Stimulated activated CD8-positive, alpha-beta memory T cell treated with anti-CD3 and anti-CD28 coated beads, Interleukin-4, amount 100 ng/mL, for 48 hours (primary cell): ENCODE measurements at places on chromosomes 13 and 19.

DNA sequence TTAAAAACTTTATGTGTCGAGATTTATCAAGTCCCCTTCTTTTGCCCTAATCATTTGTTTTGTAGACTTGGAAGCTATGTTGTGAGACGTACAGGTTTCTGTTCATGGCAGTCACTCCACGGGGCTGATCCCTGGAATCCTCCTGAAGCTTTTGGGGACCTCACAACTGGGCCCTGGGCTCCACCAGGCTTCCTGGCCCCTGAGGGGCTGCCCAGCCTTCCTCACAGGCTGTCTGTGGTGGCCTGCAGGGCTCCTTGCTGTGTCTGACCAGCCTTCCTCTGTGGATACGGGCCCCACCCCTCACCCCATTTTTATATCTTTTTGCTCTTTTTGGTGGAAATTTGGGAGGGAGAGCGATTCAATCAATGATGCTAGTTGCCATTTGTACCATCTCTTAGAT is 38.1 kb downstream of the CHST8 start:
- no peak for DNase-seq

DNA sequence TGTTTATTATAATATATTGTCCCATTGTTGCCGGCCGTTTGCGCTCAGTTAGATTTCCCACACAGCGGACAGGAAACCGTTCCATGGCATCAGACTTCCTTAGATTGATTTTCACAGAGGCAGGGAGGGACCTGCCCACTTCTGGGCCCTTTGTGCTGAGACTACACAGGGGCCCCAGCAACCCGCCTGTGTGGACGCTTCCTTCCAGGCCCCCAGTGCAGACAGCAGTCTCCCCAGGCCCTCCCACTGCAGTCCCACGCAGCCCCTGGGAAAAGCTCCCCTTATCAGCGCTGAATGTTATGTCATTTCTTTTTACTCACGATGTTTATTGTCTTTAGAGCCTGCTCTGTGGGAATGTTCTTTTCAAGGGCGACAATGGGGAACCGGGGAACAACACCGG is 351.7 kb upstream of the ARGLU1 start:
- DNase-seq: no peak

DNA sequence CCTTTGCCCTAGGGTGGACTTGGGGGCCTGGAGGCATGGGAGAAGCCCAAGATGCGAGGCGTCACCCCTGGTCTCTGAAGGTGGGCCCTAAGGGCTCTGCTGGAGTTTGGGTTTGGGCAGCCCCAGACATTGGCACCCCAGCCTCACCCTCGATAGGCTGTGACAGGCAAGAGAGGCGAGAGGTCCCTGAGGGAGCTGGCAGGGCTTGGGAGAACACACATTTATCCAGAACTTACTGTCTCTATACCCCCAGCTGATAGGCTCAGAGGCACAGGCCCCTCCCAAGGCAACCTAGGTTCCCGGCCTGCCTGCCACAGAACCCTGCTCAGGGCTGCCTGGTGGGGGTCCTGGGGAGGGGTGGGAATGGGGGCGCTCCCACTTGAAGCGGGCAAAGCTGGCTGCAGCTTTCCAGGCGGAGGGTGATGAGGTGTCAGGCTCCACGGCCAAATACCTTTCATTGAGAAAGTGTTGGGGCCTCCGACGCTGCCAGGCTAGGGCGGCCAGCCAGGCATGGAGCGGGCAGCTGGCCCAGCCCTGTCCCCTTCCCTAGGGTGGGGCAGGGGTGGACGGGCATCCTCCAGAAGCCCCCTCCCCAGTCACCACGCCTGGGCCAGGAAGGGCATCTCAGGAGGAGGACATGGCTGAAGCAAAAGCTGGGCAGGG is 9.7 kb downstream of the CILP2 start:
- no peak for DNase-seq

- no peak for DNase-seq
Measured at GRCh38 chr13:108777421-108778420, 148.3 kb downstream of the MYO16 start.

- DNase-seq: no peak
Measured at GRCh38 chr13:105773863-105774538, 761.5 kb downstream of the EFNB2 start.

DNA sequence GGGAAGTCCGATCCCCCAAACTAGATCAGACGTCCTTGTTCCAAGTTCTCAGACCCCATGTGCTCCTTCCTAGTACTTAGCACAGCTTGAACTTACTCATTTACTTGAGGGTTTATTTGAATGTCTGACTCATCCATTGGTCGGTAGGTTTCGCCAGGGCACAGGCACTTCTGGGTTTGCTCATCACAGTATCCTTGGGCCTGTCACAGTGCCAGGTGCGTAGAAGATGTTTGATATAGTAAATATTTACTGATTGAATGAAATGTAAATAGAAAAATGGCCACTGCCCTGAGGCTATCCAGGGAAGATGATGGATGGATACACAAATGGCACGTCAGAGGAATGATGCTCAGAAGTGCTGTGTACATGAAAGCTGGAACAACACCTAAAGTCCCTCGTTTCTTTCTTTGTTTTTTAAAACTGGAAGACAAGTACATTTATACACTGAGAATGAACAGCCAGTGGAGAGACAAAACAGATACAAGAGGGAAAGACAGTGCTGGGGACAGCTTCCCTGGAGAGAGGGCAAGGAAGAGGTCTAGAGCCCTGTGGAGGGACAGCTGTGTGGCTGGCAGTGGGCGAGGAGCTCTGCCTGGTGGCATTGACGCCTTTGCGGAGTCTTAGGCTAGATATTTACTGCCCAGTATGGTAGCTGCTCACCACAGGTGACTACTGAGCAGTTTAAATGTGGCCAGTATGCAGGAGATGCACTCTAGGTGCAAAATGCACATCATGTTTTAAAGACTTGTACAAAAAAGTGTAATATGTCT is 31.2 kb upstream of the KL start:
- DNase-seq: no peak

DNA sequence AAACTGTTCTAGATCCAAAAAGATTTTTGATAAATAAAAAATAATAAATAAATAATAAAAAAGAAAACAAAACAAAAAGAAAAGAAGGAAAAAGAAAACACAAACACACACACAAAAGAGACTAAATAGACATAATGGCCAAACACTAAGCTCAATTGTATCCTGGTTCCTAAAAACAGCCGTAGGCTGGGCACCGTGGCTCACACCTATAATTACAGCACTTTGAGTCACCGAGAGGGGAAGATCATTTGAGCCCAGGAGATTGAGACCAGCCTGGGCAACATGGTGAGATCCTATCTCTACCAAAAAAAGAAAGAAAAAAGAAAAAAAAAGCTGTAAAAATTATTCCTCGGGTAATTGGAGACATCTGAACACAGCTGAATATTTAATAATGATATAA is 8.9 kb downstream of the ETHE1 start:
- DNase-seq: no peak

DNA sequence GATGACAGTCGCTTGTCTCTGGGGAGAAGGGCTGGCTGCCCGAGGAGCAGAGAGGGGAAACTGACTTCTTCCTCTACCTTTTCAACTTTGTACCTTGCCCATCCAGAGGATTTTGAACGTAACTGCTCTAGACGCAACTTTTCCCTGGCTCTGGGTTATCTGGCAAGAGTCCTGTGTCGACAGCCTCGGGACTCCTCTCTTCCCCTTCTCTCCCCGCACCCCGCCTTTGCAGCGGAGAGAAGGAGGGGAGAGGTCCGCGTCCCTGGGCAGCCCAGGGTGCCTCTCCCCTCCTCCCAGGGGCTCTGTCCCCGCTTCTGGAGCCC is 574 bp downstream of the SH3GL1 start:
- peak; percentile 51 for DNase-seq

DNA sequence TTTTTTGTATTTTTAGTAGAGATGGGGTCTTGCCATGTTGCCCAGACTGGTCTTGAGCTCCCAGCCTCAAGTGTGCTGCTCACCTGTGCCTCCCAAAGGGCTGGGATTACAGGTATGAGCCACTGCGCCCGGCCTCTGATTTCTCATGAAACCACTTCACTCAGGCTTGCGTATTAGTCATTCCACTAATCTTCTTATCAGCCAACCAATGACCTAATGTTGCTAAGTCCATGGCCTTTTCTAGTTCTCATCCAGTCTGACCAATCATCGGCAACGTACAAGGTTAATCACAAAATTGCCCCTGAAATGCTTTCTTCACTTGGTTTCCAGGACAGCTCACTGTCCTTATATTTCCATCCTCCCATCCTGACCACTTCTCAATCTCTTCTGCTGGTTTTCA is 605.3 kb upstream of the SLC10A2 start:
- DNase-seq: no peak

DNA sequence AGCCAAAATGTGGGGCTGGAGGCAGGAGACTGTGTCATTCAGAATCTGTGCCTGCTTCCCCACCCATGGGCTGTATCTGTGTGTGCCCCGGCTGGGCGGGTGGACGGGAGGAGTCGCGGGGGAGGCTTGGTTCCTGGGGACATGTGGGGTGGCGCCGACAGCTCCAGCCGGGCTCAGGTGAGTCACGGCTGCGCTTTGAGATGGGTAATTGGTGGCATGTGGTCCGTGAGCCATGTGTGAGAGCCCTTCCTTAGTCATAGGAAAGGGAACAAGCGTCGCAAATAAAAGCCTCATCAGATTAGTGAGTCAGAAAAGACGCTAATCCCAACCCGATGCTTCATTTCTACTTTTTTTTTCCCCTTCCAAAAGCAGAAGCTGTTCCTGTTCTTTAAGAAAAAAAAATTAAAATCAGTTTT is 118.6 kb upstream of the ZNF536 start:
- DNase-seq: no peak

- no peak for DNase-seq
Measured at GRCh38 chr13:110334841-110335490, 27.9 kb downstream of the COL4A2 start.

DNA sequence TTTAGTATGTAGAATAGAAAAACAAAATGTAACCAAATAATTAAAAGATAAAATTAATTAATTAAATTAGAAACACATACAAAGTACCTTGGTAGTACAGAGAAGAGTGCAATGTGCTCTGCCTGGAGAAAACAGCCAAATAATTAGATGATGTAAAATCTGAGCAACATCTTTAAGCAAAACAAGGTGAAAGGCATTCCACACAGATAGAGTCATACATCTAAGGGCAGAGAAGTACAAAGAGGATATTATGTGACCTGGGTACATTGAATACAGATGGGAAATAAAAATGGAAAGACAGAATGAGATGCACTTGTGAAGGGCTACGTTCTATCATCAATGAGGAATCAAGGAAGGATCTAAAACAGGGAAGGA is 25.2 kb upstream of the FNDC3A start:
- DNase-seq: no peak

GRCh38 chr19:4360081-4360569 is 16.8 kb downstream of the MPND start:
- DNase-seq: no peak

DNA sequence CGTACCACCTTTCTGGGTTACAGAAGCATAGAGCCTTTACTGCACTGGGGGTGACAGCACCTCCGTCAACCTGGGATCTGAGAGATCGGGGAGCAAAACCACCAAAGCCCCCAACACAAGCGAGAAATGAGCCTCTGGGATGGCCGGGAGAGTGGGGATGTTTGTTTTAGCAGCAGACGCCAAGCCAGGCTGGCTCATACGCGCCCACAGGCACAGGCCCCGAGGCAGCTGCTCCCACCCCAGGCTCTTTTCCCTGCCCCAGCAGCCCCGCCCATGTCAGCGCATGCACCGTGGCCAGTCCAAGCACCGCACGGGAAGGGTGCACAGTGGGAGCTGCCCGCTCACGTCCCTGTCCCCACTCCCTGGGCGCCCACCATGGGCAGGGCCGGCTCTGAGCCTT is 8.5 kb downstream of the PIP5K1C start:
- no peak for DNase-seq

GRCh38 chr13:20326276-20326675 is 94.2 kb upstream of the GJB6 start:
- no peak for DNase-seq

- DNase-seq: no peak
Measured at GRCh38 chr19:31503211-31503610, 154.0 kb upstream of the TSHZ3 start.

GRCh38 chr13:59474696-59475095 is 689.0 kb downstream of the DIAPH3 start:
- DNase-seq: no peak

DNA sequence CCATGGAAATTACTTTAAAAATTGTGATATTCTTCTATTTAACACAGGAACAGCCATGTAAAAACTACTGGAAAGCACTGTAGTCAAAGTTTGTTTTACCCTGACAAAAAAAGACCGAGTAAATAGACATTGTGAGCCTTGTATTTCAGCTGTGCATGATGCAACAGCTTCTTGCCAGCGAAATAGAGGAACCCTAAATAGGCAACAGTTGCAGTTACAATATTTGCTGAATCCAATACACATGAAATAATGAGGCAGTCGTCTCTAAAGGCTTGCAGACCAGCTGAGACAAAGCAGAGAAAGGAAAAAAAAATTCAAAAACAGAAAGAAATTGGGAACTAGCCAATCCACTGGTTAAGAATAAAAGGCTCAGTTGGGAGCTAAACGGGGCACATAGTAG is 1001.1 kb downstream of the OLFM4 start:
- no peak for DNase-seq

DNA sequence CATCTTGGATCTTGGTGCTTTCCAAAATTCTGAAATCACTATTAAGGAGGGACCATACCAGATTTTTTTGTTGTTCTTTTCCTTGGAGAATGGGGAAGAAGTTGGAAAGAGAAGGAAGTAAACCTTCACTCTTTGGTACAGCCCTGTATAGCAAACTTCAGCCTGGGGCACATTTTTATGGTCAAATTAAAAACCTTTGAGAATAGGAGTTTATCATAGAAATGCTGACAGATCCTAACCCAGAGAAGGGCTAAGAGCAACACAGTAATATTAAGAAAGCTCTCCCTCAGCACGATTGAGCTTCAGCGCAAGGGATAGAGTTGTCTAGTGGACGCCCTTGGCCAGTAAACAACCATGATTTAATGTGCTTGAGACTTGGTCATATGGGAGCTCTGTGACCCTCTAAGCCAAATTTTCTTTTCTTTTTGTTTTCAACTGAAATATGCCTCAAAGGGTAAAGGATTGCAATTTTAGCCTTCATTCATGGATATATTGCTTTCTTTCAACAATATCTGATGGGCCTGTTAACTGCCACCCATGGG is 294.3 kb upstream of the MAB21L1 start:
- DNase-seq: no peak

DNA sequence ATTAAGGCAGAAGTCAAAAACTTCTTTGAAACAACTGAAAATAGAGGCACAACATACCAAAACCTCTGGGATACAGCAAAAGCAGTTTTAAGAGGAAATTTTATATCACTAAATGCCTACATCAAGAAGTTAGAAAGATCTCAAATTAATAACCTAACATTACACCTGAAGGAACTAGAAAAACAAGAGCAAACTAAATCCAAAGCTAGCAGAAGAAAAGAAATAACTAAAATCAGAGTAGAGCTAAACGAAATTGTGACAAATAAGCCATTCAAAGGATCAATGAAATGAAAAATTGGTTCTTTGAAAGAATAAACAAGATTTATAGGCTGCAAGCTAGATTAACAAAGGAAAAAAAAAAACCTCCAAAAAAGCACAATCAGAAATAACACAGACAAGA is 2.5 kb upstream of the GPR42 start:
- no peak for DNase-seq

- no peak for DNase-seq
Measured at GRCh38 chr19:10294368-10294697, 4.6 kb downstream of the ICAM5 start.

GRCh38 chr13:50685491-50685890 is 158.0 kb downstream of the DLEU7 start:
- no peak for DNase-seq
